Activated T-helper 2 cell treated with anti-CD3 and anti-CD28 coated beads, Interferon-gamma antibody, Interleukin-2, Interleukin-4, amounts not matched to agents 10 μg/mL and 5 μg/mL and 100 μg/mL, durations not matched to agents 14 hours and 24 hours and 36 hours (primary cell): ENCODE measurements at places on chromosomes 16 and 17.

GRCh38 chr17:63042256-63042812 is 76.3 kb downstream of the TANC2 start:
- H3K4me1 ChIP-seq = no peaks in the 10 kb centered on the region
- no peak overlapping the region for H3K27ac ChIP-seq
- DNase-seq = no peak
- no peaks in the 10 kb centered on the region for H3K36me3 ChIP-seq
- peaks cover 8% of the 10 kb centered on the region for H3K27me3 ChIP-seq

DNA sequence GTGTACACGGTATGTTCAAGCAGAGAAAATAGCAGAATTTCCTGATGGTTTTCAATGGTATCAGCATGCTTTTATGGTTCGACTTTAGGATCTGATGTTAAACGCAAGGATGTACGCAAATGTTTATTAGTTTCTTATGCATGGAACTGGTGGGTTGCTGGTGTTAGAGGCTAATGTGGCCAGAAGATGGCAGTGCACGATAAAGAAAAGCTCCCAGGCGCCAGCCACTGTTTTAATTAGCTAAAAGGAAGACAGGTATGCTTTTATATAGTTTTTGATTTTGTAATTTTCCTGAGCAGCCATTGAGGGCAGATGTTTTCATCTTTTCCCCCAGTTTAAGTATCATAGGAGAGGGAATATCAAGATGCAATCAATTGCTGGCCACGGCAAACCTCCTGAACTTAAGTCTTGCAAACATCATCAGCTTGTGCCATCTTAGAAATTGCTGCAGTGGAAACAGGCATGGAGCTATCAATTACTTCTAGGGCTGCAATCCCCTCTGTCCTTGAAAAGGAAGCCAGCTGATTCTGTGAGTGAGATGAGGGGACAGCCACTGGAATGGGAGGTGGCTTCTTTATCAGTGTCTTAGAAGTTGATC is 648.5 kb upstream of the RBFOX1 start:
- H3K4me3 ChIP-seq = no peak overlapping the region
- H3K27me3 ChIP-seq = no peaks in the 10 kb centered on the region
- no peaks in the 10 kb centered on the region for H3K4me1 ChIP-seq
- H3K27ac ChIP-seq = no peak overlapping the region
- DNase-seq = no peak

DNA sequence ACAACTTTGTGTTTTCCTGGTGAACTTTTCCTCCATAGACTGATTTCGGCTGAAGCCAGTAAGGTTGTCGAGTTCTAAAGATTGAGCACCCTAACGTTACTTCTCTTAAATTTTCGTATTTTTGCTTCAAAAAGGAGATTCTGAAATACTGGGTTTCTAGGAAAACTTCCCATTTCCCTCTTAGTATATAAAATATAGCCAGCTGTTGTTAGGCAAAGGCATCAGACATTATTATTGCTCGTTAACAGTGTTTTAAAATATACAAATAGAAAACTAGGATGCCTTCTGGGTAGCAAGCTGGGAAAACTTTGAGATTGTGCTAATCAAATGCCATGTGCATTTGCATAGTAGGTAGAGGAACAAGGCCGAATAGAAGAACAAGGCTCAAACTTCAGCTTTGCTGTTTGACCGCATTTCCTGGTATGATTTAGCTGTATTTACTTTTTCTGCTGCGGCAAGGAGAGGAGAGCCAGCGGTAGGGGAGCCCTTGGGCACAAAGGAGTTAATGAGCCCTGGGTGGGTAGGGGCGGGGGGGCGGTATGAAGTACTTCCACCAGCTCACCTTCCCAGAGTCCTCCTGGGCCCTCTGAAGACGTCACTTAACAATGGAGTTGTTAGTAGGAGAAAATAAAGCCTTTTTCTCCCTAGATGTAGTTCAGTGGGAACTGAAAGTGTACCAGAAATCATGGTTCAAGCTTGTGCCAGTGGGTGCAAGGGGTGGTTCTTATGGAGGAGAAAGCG is 151.9 kb downstream of the MSI2 start:
- H3K4me3 ChIP-seq = no peak overlapping the region
- peak overlapping the region; percentile 43 for H3K27ac ChIP-seq
- H3K36me3 ChIP-seq = peaks cover 31% of the 10 kb centered on the region
- DNase-seq = peak; percentile 11
- no peaks in the 10 kb centered on the region for H3K27me3 ChIP-seq

DNA sequence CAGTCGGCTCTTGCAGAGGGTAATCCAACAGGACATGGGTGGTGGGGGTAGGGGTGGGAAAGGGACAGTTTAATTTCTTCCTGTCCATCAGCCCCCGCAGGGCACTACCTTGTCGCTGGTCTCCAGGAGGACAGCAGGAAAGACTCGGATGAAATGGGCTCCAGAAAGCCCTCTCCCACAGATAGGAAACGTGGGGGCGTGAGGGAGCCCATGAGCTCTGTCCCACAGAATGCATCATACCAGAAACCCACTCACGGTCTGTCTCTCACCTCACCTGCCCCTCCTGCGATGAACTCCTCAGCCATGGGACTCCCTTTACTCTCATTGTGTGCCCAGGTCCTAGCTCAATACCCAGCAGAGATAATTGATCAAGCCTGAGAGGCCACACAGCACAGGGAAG is 240.1 kb downstream of the GSG1L start:
- no peak overlapping the region for H3K27ac ChIP-seq
- no peaks in the 10 kb centered on the region for H3K36me3 ChIP-seq
- no peaks in the 10 kb centered on the region for H3K27me3 ChIP-seq
- no peak for DNase-seq

DNA sequence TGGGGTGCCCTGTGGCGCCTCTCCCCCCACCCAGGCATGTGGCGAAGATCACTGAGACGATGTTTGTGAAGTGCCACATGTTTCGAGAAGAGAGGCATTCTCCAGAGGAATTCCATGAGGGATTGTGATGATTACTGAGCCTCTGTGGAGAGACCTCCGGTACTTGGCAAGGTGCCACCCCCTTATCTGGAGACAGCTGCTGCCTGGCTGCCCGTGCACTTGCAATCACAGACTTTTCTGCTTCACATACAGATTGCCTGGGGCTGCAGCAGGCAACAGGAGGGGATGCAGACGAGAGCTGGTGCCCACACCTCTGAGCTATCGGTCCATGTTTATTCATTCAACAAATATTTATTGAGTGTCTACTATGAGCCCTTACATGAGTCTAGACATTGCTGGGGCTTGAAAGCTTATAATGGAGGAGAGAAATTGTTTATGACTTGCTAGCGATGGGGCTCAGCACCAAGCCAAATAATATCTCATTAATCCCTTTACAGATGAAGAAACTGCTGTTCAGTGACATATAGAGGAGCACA is 317.2 kb upstream of the ZFHX3 start:
- no peak overlapping the region for H3K4me3 ChIP-seq
- no peaks in the 10 kb centered on the region for H3K27me3 ChIP-seq
- H3K4me1 ChIP-seq = no peaks in the 10 kb centered on the region
- H3K36me3 ChIP-seq = no peaks in the 10 kb centered on the region
- DNase-seq = no peak

DNA sequence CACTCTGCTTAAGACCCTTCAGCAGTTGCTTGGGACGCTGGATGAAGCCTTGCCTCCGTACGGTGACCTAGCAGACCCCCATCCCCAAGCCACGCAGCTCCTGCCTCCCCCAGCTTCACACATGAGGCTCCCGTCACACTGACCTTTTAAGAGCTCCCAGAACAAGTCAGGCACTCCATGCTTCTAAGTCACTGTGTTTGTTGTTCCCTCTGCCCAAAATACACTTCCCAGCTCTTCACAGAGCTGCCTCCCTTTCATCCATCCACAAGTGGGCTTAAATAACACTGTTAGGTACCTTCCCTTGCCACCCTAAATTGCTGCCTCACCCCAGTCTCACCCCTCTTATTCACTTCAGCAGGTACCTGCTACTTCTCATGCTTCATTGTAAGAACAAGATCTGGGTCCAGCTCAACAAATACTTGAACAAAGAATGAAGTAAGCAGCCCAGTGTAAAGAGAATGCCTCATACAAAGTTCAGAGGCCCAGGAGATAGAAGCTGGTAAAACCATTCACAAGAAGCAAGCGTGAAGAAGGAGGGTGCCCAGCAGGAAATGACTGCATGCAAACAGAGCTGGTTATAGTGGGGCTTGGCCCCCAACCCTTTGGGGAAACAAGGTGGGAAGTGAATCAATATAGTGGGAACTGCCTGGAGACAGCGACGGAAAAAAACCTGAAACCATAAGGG is 5.8 kb downstream of the ZC3H7A start:
- DNase-seq = no peak
- H3K27me3 ChIP-seq = no peaks in the 10 kb centered on the region
- H3K27ac ChIP-seq = peak overlapping the region; percentile 83
- no peak overlapping the region for H3K4me3 ChIP-seq
- peaks cover 74% of the 10 kb centered on the region for H3K4me1 ChIP-seq

- peaks cover 40% of the 10 kb centered on the region for H3K4me1 ChIP-seq
- no peak for DNase-seq
- H3K27me3 ChIP-seq = no peaks in the 10 kb centered on the region
- H3K27ac ChIP-seq = no peak overlapping the region
- peak overlapping the region; percentile 72 for H3K4me3 ChIP-seq
These were observed 2.9 kb downstream of the PPM1D start for GRCh38 chr17:60602871-60603270.
